ENCODE measurements at places on chromosomes 1 and 21. TPM values are rescaled to one million over a fixed set of nuclear protein-coding genes. Genes with fewer than 3 reads are reported as not detected.

The LAX1 gene
- 28.4 TPM for total RNA-seq

The FALEC gene
- total RNA-seq, result 0.60 TPM

The FTCD gene
- total RNA-seq, result 1.3 TPM

The RGS13 gene
- not detected for total RNA-seq

- no peaks in the 10 kb centered on the region for H3K27me3 ChIP-seq
- H3K27ac ChIP-seq, result no peak overlapping the region
- H3K4me3 ChIP-seq, result no peak overlapping the region
- H3K36me3 ChIP-seq, result peaks cover 23% of the 10 kb centered on the region
Measured at GRCh38 chr1:94434365-94435045, 16.3 kb downstream of the ABCD3 start.

- H3K27me3 ChIP-seq, result no peaks in the 10 kb centered on the region
- DNase-seq, result no peak
- H3K4me1 ChIP-seq, result peaks cover 7% of the 10 kb centered on the region
- no peak overlapping the region for H3K4me3 ChIP-seq
Measured at GRCh38 chr1:156566436-156566835, 5.9 kb downstream of the IQGAP3 start.

DNA sequence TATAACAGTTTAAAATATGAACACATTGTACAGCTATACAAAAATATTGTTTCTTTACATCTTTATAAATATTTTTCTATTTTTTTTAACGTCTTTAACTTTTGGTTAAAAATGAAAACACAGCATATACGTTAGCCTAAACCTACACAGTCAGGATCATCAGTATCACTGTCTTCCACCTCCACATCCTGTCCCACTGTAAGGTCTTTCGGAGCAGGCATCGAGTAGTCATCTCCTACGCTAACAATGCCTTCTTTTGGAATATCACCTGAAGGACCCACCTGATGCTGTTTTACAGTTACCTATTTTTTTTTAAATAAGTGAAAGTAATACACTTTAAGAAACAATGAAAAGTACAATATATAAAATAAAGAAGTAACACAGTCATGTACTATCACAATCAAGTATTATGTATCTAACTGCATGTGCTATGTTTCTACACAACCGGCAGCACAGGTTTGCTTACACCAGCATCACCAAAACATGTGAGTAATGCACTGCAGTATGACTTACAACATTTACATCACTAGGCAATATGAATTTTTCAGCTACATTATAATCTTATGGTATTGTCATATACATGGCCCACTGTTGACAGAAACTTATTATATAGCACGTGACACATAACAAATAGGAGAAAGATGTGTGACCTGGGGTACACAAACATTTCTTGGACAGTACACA is 254.4 kb downstream of the AKT3 start:
- peak overlapping the region; percentile 80 for H3K27ac ChIP-seq
- H3K4me1 ChIP-seq, result peaks cover 25% of the 10 kb centered on the region
- H3K36me3 ChIP-seq, result peaks cover 17% of the 10 kb centered on the region
- peak overlapping the region; percentile 51 for H3K4me3 ChIP-seq
- DNase-seq, result no peak

DNA sequence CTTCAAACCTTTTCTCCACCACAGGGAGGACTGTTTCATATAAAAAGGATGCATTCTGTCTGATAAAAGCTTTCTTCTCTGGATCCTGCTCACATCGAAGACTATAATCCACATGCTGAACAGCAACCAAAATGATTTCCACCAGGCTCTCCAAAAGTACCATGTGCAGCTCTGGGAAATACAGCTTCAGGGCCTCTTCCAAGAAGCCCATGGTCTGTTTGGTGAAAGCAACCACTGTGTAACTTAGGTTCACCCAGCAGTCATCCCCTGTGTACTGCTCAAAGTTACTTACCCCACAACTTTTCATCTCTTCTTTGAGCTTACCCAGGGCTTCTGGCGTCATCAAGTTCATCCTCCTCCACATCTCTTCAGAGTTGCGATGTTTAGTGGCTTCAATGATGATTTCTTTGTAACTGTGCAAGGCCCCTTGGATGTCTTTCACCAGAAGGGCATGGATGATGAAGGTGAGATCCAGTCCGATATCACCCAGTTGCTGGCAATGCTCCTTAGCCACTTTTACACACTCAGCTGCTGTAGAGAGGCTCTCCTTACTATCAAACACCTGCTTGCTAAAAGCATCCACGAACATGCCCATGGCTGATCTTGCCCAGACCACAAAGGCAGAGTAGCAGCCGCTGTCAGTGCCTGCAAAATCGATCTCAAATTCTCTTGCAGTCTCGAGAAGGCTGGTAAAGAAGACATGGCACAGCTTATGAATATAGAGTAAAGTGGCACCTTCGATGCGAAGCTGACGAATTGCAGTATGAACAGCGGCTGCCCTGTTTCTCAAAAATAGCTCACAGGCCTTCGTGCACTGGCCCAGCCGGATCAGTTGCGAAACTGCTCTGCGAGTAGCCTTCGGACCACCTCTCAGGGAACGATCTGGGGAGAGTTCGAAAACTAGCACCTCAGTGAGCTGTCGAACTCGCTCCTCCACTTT is 1.7 kb downstream of the EXOC8 start:
- peaks cover 45% of the 10 kb centered on the region for H3K4me1 ChIP-seq
- peak overlapping the region; percentile 98 for H3K4me3 ChIP-seq
- no peak for DNase-seq
- peaks cover 40% of the 10 kb centered on the region for H3K36me3 ChIP-seq
- H3K27me3 ChIP-seq, result no peaks in the 10 kb centered on the region
- peak overlapping the region; percentile 83 for H3K27ac ChIP-seq

DNA sequence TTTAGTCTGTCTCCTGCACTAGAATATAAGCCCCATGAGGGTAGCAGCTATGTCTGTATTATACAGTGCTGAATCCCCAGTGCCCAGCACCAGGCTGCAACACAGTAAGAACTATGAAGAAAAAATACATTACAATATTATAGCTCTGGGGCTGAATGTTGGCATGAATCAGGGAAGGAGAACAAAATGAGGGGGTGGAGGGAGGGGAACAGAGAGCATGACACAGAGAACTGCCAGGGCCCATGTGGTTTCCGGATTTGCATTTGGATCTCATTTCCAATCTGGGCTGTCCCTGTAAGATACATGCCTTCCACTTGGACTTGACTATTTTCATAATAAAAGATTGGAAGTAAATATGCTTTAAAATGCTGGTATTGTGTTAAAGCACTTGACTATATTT is 35.8 kb downstream of the C1orf198 start:
- no peak for DNase-seq
- no peaks in the 10 kb centered on the region for H3K36me3 ChIP-seq
- H3K27me3 ChIP-seq, result peaks cover 2% of the 10 kb centered on the region

- DNase-seq, result no peak
- no peak overlapping the region for H3K4me3 ChIP-seq
- peaks cover 5% of the 10 kb centered on the region for H3K4me1 ChIP-seq
- H3K27me3 ChIP-seq, result peaks cover 13% of the 10 kb centered on the region
Measured at GRCh38 chr1:11434501-11434900, 44.5 kb upstream of the DISP3 start.

- no peak overlapping the region for H3K4me3 ChIP-seq
- peaks cover 2% of the 10 kb centered on the region for H3K4me1 ChIP-seq
- H3K36me3 ChIP-seq, result no peaks in the 10 kb centered on the region
- DNase-seq, result no peak
- H3K27ac ChIP-seq, result no peak overlapping the region
Measured at GRCh38 chr1:226322986-226323385, 14.0 kb upstream of the LIN9 start.

All from activated naive CD8-positive, alpha-beta T cell treated with anti-CD3 and anti-CD28 coated beads, Interleukin-2, amount 10 ng/mL, durations not matched to agents 7 days and 5 days (primary cell).